Pulmonary artery endothelial cell (primary cell): ENCODE measurements at places on chromosomes 16 and 17. TPM values are rescaled to one million over a fixed set of nuclear protein-coding genes. Genes with fewer than 3 reads are reported as not detected.

The DRC3 gene
- total RNA-seq: 1.1 TPM in 2 replicates

The HBQ1 gene
- total RNA-seq: 0.21 and 1.5 TPM in 2 replicates

DNA sequence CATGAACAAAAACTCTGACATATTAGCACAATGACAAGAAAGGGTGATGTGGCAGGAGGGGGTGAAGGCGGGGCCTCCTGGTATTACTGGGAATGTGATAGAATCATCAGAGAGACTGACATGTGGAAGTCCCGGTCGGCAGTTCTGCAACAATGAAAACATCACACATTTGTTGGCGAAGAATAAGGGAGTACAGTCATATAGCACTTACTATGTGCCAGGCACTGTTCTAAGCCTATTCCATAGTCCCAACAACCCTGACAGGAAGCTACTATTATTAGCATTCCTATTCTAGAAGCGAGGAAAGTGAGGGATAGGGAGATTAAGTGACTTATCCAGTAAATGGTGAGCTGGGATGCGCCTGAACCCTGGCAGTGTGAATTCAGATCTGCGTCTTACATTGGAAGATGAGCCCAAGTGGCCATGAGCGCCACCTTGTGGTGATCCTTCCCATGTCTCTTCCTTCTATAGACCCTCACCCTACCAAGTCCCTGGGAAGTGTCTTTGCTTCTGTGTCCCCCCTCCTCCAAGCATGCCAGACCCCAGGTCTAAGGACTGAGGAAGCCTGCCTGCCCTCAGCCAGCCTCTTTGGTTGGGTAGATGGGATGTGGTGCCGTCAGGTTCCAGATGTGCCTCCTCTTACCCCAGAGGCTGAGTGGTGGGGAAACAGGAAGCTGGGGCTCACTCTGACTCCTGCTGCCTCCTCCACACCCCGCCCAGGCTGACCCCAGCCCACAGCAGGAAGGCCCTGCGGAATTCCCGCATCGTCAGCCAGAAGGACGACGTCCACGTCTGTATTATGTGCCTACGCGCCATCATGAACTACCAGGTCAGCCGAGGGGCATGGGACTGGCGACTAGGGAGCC lies 14.0 kb downstream of the FMNL1 start:
- DNase-seq: peak; percentile 37

DNA sequence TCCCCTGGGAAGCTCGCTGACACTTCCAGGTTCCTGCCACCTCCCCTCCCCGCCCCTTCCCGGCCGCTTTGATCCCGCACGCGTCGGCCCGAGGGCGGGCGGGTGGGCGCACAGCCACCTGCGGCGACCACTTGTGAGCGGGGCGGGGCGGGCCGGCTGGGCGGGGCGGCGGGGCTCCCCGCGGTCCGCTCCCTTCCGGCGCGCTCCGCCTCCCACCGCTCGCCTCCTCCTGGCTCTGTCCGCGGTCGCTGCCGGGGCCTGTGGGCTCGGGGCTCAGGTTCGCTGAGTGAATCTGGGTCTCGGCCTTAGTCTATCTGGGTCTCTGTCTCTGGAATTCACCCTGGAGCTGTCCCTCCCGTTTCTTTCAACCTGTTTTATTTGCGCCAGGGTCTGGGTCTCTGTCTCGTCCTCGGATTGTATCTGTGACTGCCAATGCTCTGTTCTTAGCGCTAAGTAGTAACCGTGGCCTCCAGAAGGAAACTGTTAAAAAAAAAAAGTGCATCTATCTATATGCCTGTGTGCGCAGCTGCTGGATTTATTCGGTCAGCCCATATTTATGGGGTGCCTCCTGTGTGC lies 2.7 kb upstream of the HES7 start:
- no peak for DNase-seq

- no peak for DNase-seq
Observed at GRCh38 chr17:80998118-80998747, 6.6 kb downstream of the CHMP6 start.

GRCh38 chr17:933312-934073 lies 46.1 kb downstream of the NXN start:
- DNase-seq: peak; percentile 85

- DNase-seq: no peak
Observed at GRCh38 chr16:57297856-57298255, 13.4 kb upstream of the PLLP start.

The CDK5R1 gene
- total RNA-seq: 1.8 and 2.7 TPM in 2 replicates

The DLX3 gene
- total RNA-seq: not detected in 2 replicates

- no peak for DNase-seq
Observed at GRCh38 chr17:50533720-50534148, 1.2 kb downstream of the EPN3 start.

The CHST4 gene
- total RNA-seq: not detected in 2 replicates

The KRT36 gene
- total RNA-seq: not detected in 2 replicates

DNA sequence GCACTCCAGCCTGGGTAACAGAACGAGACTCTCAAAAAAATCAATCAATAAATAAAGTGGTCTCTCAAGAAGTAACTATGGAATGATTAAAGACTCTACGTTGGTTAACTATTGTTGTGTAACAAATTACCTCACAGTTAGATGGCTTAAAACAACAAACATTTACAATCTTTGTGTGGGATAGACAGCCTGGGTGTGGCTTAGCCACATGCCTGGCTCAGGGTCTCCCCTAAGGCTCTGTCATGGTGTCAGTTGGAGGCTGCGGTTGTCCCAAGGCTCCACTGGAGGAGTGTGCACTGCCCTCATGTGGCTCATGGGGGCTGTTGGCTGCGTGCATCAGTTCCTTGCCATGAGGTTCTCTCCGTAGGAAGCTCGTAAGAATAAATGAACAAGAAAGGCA lies 294.5 kb downstream of the SNX29 start:
- no peak for DNase-seq

- DNase-seq: no peak
Observed at GRCh38 chr17:59436900-59437299, 105.4 kb downstream of the YPEL2 start.

DNA sequence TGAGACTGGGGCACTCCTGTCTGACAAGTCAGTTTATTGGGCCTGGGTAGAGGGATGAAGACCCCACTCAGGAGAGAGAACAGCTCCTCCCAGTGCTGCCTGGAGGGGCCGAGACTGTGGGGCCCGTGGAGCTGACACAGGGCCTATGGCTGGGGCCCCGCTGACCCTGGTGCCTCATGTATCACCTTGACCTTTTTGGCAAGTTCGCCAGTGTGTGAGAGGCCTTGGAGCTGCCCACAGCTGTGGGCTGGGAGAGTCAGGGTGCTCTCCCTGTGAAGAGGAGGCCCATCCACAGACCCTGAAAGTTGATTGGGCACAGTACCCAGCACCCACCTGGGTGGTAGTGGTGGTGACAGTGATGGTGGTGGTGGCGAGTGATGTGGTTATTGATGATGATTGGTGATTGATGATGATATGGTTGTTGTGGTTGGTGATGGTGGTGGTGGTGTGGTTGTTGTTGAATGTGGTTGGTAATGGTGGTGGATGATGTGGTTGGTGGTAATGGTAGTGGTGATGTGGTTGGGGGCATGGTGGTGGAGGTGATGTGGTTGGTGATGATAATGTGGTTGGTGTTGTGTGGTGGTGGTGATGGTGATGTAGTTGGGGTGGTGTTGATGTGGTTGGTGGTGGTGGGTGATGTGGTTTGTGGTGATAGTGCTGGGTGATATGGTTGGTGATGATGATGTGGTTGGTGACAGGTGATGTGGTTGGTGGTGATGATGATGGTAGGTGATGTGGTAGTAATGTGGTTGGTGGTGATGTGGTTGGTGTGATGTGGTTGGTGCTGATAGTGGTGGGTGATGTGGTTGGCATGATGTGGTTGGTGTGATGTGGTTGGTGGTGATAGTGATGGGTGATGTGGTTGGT lies 29.1 kb downstream of the BAHCC1 start:
- no peak for DNase-seq

DNA sequence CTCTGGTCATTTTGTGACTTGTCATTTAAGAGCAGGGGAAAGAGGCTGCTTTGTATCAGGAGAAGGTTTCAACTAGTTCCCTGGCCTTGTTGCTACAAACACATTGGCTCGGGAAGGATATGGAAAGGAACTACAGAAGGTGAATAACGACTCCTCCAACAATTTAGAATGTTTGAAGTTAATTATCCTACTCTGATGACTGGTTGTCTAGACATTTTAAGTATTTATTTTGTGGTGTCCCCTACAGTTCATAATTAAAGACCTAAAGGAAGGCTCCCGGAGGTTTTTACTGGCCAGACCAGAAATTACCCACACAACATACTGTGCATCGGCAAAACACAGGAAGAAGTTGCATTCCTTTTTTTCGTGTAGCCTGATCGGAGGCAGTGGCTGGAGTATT lies 515.8 kb upstream of the SALL1 start:
- DNase-seq: no peak

DNA sequence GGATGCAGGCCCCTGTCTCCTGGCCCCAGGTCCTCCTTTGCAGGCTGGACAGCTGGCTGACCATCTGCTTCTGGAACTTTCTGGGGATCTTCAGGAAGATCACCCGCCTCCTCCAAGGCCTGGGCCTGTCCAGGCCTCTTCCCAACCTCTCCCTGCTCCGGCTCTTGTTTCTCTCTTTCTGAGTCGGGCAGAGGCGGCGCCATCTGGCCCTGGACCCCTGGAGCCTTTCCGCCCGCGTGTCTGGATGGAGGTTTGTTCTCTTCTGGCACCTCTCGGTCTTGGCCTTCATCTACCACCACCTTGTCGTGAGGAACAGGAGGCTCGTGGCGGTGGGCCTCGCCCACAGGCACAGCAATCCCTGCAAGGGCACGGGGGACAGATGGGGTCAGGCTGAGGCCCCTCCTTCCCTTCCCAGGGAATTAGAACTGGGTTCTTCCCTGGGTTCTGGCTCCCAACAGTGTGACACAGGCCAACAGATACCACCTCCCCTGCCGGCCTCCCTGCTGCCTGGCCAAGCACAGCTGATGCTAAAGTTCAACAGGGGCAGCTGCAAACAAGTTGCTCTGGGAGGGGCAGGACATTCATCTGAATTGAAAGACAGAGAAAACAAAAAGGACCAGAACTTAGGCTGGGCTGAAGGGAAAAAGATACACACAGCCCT lies 13.3 kb downstream of the NDUFAF8 start:
- DNase-seq: no peak

- DNase-seq: no peak
Observed at GRCh38 chr16:66175058-66175457, 191.4 kb upstream of the CDH5 start.

DNA sequence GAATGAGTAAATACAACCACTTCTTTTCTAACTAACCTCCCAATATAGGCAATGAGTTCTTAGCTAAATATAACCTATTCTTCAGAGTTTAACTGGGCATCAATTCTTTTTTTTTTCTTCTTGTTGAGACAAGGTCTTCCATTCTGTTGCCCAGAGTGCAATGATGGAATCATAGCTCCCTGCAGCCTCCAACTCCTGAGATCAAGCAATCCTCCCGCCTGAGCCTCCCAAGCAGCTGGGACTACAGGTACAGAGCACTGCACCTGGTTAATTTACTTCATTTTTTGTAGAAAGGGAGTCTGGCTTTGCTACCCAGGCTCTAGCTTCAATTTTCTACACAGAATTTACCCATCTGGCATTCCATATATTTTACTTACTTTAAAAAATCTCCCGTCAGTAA lies 1.1 kb downstream of the METTL16 start:
- DNase-seq: no peak
